Stimulated activated naive CD4-positive, alpha-beta T cell (primary cell): ENCODE measurements at places on chromosomes 2 and 18.

DNA sequence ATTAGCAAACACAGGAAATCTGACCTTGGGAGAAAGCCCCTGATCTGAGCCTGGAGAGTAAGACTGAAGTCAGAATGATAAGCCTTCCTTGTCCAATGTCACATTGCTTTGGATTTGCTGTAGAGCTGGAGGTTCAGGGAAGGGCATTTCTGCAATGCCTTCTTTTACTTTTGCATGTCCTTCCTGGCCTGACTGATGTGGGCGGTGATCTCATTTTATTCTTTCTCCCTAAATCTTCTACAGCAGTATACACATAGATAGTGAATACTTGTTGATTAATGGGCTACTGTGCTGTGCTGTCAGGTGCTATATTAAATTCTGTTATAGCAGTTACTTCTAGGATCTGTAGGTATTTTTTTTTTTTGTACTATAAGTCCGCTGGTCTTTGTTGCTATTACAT lies 62.6 kb downstream of the PLCL1 start:
- DNase-seq, result no peak

DNA sequence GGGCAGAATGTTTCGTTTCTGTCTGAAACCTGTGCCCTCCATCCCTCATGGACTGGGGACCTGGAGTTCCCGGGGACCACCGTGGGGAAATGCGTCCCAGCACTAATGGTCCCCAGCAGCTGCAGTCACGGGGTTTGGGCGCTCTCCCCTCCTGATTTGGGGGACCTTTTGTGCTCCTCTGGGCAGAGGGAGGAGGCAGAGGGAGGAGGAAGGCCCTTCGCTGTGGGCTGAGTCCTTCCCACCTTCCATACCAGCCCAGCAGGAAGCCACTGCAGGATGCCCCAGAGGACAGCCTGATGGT lies 3.2 kb downstream of the GPR35 start:
- no peak for DNase-seq

- DNase-seq, result no peak
Measured at GRCh38 chr2:85936421-85937068, 47.8 kb upstream of the ST3GAL5 start.

GRCh38 chr2:162914161-162914560 lies 75.6 kb upstream of the KCNH7 start:
- no peak for DNase-seq

- DNase-seq, result no peak
Measured at GRCh38 chr18:76619261-76619620, 124.2 kb upstream of the ZNF516 start.

DNA sequence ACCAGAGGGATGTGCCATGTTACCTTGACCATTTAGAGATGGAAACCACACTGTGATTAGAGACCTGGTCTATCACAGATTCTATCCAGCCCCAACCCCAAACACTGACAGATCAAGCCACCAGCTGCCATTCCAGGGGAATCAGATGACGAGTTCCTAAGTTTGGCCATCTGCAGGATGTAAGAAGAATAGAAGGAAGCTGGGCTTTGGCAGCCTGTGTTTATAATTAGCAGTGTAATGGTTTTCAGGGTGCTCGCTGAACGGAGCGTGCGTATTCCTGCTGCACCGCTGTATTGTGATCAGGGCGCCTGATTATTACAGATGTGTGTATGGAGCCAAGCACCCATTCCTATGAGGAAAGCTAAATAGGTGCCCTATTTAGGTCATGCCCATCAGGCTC lies 138.1 kb downstream of the LRRC30 start:
- no peak for DNase-seq
